HCT116 (cell line): ENCODE measurements at places on chromosomes 13 and 19. TPM values are rescaled to one million over a fixed set of nuclear protein-coding genes. Genes with fewer than 3 reads are reported as not detected.

DNA sequence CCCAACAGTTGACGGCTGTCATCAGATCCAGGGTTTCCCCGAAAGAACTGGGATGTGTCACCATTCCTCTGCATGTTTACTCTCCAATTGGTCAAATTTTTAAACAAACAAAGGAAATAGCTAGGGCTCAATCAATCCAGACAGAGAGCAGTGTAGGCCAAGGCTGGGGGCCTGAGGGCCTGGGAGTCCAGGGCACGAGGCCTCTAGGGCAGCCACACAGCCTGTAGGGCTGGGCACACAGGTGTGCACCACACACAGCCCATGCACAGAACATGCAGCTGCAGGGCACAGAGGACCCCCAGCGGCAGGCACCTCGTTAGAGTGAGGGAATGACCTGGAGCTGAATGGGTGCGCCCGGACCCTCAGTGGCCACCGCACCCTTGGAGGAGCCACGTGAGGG lies 9.5 kb downstream of the MIER2 start:
- no peak for DNase-seq

- DNase-seq = no peak
These were observed 95.1 kb downstream of the DCT start for GRCh38 chr13:94384231-94384905.

DNA sequence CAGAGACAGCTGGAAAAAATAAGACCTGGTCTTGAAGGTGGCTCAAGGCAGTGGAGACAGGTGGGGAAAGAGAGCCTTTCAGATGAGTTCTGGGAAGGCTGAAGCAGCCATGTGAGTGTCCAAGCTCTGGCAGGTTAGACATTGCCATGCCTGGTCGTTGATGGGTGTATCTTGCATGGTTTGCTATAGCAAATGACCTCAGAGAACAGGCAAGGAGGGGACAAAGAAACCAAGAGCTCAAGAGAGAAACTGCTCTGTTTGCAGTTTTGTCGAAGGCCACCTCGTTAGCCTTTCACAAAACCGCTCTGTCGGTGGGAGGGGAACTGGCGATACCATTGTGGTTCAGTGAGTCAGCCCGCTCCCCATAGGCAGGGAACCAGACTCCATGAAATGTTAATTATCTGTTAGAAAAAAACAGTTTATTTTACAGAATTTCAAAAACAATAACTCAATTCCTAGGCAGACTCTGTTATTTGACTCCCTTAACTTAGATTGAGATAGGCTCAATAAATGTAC lies 82.8 kb upstream of the ARGLU1 start:
- DNase-seq = no peak

DNA sequence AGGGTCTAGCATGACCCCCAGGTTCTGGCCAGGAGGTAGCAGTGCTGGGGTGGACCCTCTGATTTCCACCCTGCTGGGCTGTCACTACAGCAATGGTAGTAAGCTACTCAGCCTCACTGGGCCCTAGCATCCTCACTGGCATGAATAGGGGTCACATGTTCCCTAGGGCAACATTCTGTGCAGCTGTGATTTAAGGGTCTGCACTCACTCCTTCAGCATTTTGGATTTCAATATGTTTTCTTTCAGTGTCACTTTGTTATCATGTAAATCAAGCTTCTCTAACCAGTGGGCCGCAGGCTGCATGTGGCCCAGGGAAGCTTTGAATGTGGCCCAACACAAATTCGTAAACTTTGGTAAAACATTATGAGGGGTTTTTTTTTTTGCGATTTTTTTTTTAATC lies 57.8 kb downstream of the SPATA13 start:
- no peak for DNase-seq

Gene COX6B2
- total RNA-seq = 2.4 TPM

DNA sequence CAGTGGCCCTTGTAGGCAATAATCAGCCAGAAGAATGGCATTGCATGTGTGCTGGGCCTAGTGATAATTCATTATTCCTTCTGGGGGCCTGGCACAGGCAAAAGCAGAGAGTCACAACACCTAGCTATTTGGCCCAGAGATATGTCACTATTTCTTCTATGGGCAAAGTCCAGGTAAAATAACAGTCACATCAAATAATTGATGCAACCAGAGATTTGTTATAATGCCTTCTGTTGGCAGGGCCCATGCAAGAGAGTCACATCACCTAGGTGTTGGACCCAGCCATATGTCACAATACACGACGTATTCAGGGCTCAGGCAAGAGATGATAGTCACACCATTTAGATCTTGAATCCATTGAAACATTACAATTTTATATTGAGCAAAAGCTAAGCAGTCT lies 66.1 kb downstream of the ZNF726 start:
- no peak for DNase-seq

- DNase-seq = no peak
These were observed 105.0 kb upstream of the C1QTNF9B start for GRCh38 chr13:24002206-24002815.

DNA sequence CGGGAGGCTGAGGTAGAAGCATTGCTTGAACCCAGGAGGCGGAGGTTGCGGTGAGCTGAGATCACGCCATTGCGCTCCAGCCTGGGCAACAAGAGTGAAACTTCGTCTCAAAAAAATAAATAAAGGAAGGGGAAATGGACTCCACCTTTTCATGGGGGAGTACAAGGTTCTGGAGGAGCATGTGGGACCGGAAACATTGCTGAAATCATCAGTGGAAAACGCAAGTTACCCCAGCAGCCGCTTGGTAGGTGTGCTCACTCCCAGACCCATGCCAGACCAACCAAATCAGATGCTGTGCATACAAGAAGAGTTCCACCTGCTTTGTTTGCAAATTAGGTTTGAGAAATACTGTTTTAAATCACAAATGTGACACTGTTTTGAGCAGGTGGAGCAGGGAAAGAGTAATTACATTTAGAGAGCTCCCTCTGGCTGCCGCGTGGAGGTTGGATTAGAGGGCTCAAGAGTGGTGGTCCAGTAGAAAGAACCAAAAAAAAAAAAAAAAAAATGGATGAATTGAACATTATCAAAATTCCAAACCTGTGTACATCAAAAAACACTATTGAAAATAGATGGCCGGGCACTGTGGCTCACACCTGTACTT lies 4.9 kb downstream of the ERICH4 start:
- no peak for DNase-seq
